ENCODE measurements at places on chromosomes 2 and 18. TPM values are rescaled to one million over a fixed set of nuclear protein-coding genes. Genes with fewer than 3 reads are reported as not detected.

- DNase-seq: no peak
These were observed 59.0 kb downstream of the GLI2 start for GRCh38 chr2:120794716-120795115.

DNA sequence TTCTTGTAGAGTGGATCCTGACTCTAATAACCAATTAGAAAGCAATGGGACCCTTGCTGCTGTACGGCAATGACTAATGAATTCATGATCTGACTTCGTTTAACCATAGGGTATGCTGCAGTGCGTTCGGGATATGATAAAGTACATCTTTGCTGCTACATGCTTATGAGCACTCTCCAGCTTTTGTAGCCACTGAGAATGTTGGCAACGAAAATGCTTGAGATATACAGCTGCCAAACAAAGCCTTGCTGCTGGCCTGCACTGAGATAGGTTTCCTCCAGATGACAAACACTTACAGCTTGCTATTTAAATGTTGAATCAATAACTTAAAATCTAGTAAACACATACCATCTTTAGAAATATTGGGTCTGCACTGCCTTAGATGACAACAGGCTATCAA, 372.4 kb upstream of the SLC8A1 start:
- no peak for DNase-seq

GRCh38 chr2:181188605-181189004, 208.2 kb downstream of the UBE2E3 start:
- DNase-seq: no peak

- peak; percentile 71 for DNase-seq
These were observed 455 bp upstream of the DLX1 start for GRCh38 chr2:172084645-172085459.

- DNase-seq: peak; percentile 43
These were observed 162.7 kb downstream of the INHBB start for GRCh38 chr2:120508567-120509041.

- no peak for DNase-seq
These were observed 105.9 kb downstream of the AP1S3 start for GRCh38 chr2:223731503-223731902.

DNA sequence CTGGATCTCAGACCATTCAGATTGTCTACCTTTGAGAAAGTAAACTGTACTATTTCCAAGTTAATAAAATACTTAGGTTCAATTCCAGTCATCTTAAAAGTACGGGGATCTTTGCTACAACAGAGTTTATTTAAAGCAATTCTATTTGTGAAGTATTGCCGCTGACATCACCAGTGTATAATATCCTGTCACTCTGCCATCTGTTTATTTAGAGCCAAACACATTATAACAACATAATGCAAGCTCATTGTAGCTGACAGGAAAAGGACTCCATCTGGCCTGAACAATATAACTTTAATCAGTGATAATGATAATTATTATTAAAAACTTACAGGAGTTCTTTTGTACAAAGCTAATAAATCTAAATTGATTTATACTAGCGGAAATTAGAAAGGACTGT, 786.8 kb downstream of the ERBB4 start:
- DNase-seq: no peak

- DNase-seq: no peak
These were observed 129.0 kb upstream of the FAM98A start for GRCh38 chr2:33728106-33728505.

- DNase-seq: peak; percentile 80
These were observed 681 bp downstream of the SPR start for GRCh38 chr2:72887740-72888437.

DNA sequence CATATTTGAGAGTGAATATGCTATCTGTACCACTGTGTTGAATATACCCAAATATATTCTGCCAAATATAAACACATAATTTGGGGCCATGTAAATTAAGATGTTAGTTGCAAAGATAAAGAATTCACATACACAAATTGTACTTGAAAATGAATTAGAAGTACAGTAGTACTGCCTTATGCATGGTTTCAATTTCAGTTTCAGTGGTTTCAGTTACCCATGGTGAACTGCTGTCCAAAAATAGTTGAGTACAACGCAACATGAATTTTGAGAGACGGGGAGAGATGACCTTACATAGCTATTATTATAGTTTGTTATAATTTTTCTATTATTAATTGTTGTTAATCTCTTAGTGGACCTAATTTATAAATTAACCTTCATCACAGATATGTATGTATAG, 1313.0 kb upstream of the FAM98A start:
- no peak for DNase-seq

- DNase-seq: no peak
These were observed 3.5 kb downstream of the FARP2 start for GRCh38 chr2:241359481-241360045.

DNA sequence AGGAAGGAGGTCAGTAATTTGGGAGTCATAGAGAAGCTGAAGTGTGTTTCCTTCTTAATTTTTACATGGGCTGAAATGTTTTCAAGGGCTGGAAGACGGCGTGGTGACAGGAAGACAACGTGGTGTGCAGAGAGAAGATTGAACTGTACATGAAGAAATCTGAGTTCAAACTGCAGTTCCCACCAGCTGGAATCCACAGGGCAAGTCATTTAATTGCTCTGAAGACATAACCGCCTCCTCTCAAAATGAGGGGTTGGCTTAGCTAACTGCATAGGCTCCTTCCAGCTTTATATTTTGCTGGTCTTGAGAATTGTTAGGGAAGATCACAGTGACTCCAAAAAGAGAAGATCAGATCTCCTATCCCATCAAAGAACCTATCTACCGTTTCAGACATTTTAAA, 103.9 kb downstream of the SLC8A1 start:
- DNase-seq: no peak

GRCh38 chr2:34991508-34992274, 1363.9 kb upstream of the CRIM1 start:
- no peak for DNase-seq

DNA sequence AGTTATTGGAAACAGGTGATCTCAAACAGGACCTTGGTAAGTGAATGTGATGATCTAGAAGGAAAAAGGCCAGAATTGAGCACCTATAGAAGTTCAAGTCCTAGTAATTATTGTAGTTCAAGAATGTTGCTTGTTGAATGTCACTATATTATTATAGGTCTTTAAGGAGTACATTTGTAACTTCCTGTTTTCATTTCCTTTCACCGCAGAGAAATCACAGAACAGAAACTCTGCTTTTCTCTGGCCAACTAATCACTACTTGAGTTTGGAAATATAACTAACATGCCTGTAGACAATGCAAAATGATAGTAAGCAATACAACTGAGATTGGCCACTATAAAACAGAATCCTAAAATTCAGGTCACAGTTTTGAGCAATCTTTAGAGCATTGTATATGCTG, 61.8 kb upstream of the EFEMP1 start:
- DNase-seq: no peak

- DNase-seq: no peak
These were observed 199.8 kb downstream of the DPP10 start for GRCh38 chr2:114642166-114642770.

- DNase-seq: no peak
These were observed 448.1 kb downstream of the DCDC2C start for GRCh38 chr2:4151521-4151920.

DNA sequence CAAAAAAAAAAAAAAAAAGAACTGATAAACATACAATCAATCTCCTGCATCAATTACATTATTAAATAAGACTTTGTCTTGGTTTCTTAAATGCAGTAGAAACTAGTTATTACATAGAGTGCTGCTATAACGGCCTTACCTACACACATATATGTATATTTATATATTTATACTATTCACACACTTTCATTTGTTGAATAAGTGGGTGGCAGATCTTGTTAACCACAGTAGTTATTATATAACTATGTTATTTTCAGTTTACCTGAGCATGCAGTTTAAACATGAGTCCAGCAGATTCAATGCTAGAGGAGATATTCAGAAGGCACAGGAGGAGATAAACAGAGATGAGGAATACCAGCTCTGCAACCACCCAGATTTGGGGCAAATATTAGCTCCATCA, 81.5 kb upstream of the CD226 start:
- DNase-seq: no peak

DNA sequence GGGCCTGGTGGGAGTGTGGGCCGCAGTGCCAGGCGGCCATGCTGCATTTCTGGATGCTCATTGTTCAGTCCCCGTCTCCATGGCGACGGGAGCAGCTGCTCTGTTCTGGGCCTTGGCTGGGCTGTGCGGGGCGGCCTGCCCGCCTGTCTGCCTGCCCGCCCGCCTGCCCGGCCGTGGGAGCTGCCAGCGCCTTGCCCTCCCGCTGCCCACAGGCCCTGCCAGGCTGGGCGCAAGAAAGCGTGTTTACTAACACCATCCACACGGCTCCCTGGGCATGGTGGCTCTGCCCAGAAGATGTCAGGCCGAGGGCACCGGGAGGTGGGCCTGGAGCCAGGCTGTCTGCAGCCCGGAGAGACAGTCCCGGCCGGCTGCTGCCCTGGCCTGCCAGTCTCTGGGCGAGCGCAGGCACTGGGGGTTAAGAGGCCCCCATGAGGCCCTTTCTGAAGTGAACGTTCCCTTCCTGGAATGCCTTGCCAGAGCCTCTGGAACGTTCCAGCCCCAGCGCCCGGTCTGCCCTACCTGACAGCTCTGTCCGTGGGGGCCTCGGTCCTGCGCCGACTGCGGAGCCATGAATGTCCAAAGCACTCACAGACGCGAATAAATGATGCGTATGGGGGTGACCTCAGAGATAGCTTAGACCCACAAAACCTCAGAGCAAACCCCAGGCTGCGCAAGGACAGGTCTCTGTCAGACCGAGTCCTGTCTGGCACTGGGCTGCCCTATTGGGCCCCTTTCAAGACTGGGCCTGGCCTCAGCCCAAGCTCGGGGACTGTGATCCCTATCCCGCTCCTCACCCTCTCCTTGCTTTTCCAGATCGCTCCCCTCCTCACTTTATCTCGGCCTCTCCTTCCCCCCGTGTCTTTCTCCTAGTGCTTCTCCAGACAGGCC, 44.3 kb downstream of the MYCN start:
- no peak for DNase-seq

- DNase-seq: no peak
These were observed 16.9 kb downstream of the IL1RN start for GRCh38 chr2:113144259-113144658.

DNA sequence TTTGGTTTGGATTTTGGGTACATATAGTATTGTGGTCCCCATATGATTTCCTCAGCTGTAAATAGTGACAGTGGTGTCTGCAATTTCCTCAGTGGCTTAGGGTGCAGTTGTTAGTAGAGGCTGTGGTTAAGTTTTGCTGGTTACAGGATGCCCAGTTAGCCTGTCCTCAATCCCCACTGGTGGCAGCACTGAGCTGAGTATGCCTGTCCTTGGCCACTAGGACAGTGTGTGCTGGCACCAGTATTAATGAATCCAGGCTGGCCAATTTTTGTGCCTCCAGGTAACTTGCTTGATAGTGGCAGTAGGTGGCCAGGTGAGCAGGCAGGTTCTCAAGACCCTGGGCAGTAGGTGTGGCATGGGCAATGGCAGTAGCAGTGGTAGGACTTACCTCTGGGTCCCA, 973.1 kb downstream of the TMEM182 start:
- DNase-seq: no peak

DNA sequence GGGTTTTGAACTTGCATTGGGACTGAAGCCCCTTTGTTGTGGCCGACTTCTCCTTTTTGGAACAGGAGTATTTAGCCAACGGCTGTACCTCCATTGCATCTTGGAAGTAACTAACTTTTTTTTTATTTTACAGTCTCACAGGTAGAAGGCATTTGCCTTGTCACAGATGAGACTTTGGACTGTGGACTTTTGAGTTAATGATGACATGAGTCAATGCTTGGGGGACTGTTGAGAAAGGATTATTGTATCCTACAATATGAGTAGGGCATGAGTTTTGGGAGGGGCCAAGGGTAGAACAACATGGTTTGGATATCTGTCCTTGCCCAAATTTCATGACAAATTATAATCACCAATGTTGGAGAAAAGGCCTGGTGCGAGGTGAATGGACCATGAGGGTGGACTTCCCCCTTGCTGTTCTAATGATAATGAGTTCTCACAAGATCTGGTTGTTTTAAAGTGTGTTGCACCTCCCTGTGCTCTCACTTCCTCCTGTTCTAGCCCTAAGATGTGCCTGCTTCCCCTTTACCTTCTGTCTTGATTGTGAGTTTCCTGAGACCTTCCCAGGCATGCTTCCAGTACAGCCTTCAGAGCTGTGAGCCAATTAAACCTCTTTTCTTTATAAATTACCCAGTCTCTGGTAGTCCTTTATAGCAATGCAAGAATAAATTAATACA, 1269.4 kb upstream of the CHAC2 start:
- DNase-seq: no peak

GRCh38 chr2:19026261-19026660, 332.2 kb downstream of the OSR1 start:
- no peak for DNase-seq

- DNase-seq: no peak
These were observed 1.1 kb upstream of the HOXD8 start for GRCh38 chr2:176128172-176128981.

GAL3ST2 gene
- 3.9 TPM for total RNA-seq

UGT1A4 gene
- total RNA-seq: 73.6 TPM

GALNT3 gene
- 33.1 TPM for total RNA-seq

ZAP70 gene
- not detected for total RNA-seq

OTX1 gene
- total RNA-seq: 7.0 TPM

C2orf42 gene
- 14.3 TPM for total RNA-seq

ST8SIA5 gene
- not detected for total RNA-seq

ASTL gene
- total RNA-seq: not detected

OSR1 gene
- 6.9 TPM for total RNA-seq

WNT10A gene
- 1.2 TPM for total RNA-seq

Measured in PC-9 (cell line).